ELR (cell line): ENCODE measurements at places on chromosomes 2 and 18.

- peak; percentile 54 for DNase-seq
Measured at GRCh38 chr18:54958704-54959625, at the start of gene CCDC68. TSS of gene CCDC68 (minus strand) at chr18:54959461. CDS start at chr18:54942791, 16,670 bp downstream.

DNA sequence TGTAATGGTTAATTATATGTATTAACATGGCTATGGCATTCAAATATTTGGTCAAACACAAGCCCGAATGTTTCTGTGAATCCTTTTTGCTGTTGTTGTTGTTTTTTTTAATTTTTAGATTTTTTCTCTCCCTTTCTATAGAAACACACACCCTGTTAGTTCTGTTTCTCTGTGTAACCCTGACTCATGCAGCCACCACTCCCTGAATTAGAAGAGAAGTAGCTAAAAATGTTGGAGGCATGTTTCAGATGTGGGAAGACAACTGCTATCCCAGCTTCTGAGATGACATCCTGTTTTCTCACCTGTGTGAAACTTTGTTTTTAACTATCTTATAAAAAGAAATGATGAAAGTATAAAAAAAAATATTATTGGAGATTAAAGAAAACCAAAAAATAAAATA lies 219.6 kb upstream of the RGPD4 start:
- DNase-seq, result no peak

- DNase-seq, result peak; percentile 52
Measured at GRCh38 chr18:34122724-34123334, 101.9 kb downstream of the NOL4 start.

DNA sequence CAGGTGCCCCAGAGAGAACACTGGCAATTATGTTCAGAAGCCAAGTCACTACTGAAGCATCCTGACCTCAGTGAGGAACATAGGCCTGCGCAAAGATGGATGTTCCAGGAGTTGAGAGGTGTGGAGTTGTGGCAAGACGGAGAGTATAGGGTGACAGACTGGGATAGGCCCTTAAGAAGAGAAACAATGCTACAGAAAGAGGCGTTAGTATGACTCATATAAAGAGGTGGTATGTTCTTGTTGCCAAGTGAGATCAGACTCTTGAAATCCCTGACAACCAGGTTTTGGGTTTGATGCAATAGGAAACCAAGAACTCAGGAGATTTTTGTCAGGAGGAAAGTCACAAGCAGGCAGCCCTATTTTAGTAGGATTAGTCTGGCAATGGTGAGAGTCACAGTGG lies 185.6 kb downstream of the RIT2 start:
- no peak for DNase-seq

GRCh38 chr2:160730296-160730995 lies 236.8 kb upstream of the RBMS1 start:
- DNase-seq, result no peak

GRCh38 chr18:45739268-45739667 lies 15.3 kb downstream of the SLC14A1 start:
- DNase-seq, result no peak

DNA sequence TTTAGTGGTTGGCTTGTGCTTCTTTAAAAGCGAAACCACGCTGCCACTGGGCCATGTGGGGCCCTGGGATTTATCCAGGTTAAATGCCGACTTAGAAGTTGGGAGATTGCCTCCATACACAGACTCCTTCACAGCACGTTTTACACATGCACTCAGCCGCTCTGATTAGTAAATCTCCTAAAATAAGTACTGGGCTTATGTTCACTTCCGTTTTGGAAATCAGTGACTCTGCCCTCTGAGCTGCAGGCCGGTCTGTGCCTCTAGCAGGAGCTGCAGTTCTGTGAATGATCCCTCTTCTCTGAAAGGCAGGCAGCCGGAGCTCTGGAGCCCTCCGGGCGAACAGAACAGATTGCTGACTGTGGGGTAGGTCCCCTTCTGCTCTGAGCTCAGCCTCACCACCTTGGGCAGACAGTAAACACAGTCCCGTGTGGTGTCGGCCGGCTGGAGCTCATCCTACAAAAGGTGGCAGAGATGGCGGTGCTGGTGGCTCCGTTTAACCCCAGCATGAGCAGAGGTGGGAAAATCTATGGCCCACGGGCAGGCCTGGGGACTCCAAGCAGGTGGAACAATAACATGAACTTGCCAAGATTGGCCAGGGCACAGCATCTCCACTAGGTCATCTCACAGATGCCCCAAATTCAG lies 9.8 kb upstream of the RAB17 start:
- DNase-seq, result peak; percentile 57

GRCh38 chr2:30486655-30487054 lies 39.6 kb downstream of the LCLAT1 start:
- DNase-seq, result no peak

DNA sequence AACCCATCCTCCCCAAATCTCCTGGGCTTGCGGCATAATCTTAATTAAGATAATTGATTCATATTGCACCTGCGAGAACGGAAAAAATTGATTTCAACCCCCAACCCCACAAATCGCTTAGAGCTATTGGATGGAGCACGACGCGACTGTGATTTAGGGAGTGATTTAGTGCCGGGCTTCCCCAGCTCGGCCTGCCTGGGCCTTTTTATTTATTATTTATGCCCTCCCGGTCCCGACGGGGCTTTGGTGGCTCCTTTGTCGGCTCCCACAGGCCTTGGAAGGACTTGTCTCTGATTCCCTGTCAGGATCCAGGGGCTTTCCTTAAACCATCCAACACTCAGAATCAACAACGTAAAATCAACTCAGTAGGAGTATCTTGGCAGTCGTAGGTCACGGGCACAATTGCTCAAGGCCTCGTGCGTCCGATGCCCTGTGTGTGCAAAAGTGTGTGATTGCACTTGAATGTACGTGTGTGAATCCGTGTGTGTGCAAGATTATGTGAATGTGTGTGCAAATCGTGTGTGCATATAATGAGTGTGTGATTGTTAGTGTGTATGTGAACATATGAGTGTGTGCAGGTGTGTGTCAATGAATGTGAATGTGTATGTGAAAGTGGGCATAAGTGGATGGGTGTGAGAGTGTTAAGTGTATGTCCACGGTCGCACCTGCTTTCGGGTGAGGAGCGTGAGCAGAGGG lies 4.3 kb upstream of the NEUROD1 start:
- no peak for DNase-seq

DNA sequence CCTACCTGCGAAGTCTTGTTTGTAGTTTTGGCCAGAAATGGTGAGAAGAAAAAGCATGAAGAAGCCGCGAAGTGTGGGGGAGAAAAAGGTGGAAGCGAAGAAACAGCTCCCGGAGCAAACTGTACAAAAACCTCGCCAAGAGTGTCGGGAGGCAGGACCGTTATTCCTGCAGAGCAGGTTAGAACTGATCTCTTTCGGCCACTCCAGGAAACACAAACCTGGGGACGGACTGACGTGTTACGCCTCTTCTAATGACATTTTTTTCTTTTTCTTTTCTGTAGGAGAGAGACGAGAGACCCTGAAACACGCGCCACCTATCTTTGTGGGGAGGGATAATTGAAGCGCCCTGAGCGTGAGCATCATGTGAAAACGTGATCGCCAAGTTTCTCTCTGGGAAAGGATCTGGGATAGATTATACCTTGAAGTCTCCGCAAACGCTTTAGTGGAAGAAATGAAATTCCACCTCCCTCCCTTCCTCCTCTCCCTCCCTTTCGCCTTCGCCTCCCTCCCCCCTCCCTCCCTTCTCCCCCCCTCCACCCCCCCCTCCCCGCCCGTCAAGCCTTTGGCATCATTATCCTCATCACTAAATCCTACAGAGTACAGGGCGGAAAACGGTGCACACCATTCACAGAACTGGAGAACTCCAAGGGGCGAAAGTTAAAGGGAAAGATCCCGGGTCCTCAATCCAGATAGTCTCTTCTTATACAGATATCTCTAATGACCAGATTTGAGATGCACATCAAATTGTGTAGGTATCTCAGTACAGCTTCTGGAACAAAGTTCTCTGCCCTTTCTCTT lies at the start of gene ZEB2:
Gene ZEB2 (minus strand): TSS at position 186 of the 798 bp plus-strand sequence. CDS start 2,769 bp downstream, outside the sequence.
- DNase-seq, result peak; percentile 87

GRCh38 chr18:8247700-8248099 lies 361.5 kb upstream of the RAB12 start:
- DNase-seq, result no peak

GRCh38 chr18:5914951-5915350 lies 19.6 kb upstream of the TMEM200C start:
- DNase-seq, result no peak
